Transverse colon (tissue), 4 donors: ENCODE measurements at places on chromosomes 13 and 19.

- DNase-seq: no peak
These were observed 6.9 kb downstream of the SYDE1 start for GRCh38 chr19:15114153-15114540.

- DNase-seq: peak; percentile 26
These were observed 2.7 kb downstream of the VSTM2B start for GRCh38 chr19:29528350-29528945.

- no peak for DNase-seq
These were observed 110.4 kb upstream of the TSC22D1 start for GRCh38 chr13:44686531-44686934.

DNA sequence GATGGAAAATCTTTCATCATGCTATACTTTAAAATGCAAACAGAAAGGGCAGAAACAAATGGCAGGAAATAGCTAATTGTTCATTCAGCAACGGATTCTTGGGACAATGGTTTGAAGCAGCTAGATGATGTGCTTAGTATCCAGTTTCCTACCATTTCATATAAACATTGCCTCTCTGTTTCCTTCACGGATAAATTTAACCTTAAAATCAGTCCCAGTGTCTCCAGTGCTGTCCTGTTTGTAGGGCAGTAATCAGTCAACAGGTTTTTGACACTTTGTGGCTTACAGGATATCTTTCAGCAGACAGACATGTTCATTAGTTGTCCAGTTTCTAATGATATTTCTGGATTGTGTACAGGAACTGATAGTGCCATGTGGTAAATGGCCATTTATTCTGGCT, 24.7 kb upstream of the RB1 start:
- no peak for DNase-seq

- no peak for DNase-seq
These were observed 79.2 kb downstream of the UBL3 start for GRCh38 chr13:29771247-29771646.

- DNase-seq: no peak
These were observed 7.8 kb downstream of the TMIGD2 start for GRCh38 chr19:4294389-4294788.

- DNase-seq: no peak
These were observed 62.9 kb upstream of the MCF2L start for GRCh38 chr13:112905990-112906641.

GRCh38 chr13:23696610-23697009, 126.4 kb downstream of the TNFRSF19 start:
- no peak for DNase-seq

- peak; percentile 43 for DNase-seq
These were observed at the start of gene CNOT3 for GRCh38 chr19:54137699-54138488. TSS of gene CNOT3 (plus strand) at chr19:54137762. CDS start at chr19:54142979, 5,217 bp downstream.

DNA sequence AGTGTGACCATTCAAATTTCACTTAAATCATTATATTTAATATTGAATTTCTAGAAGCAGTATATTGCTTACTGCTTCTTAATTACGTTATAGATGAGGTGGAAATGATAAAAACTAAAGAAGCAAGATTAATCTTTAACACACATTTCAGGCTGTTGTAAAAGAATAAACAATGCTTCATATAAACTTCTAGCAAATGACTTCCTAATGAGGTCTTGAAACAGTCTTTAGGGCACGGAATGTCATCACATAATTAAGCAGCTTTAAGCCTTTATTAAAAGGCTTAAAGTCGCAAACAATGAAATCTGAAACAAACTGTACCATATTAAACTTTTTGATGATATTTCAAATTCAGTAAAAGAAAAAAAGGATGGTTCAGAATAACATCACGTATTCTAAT, 1.9 kb downstream of the SLITRK6 start:
- DNase-seq: no peak

- no peak for DNase-seq
These were observed 136.7 kb upstream of the TMTC4 start for GRCh38 chr13:100811024-100811865.

DNA sequence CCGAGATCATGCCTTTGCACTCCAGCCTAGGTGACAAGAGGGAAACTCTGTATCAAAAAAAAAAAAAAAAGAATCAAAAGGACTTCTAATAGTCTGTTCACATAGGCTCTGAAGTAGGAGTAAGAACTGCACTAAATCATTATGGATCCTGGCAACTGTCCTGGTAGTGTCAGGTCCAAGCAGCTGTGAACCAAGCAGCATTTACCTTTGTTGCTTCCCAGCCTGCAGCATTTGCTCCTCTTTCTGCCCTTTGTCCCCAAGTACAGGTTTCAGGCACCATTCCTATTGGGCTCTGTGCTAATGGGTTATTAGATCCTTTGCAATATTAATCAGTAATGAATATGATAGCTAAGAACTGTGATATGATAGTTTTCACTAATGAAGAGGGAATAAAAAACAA, 77.4 kb upstream of the NBEA start:
- DNase-seq: no peak

GRCh38 chr13:47832458-47832972, 168.6 kb downstream of the SUCLA2 start:
- no peak for DNase-seq

DNA sequence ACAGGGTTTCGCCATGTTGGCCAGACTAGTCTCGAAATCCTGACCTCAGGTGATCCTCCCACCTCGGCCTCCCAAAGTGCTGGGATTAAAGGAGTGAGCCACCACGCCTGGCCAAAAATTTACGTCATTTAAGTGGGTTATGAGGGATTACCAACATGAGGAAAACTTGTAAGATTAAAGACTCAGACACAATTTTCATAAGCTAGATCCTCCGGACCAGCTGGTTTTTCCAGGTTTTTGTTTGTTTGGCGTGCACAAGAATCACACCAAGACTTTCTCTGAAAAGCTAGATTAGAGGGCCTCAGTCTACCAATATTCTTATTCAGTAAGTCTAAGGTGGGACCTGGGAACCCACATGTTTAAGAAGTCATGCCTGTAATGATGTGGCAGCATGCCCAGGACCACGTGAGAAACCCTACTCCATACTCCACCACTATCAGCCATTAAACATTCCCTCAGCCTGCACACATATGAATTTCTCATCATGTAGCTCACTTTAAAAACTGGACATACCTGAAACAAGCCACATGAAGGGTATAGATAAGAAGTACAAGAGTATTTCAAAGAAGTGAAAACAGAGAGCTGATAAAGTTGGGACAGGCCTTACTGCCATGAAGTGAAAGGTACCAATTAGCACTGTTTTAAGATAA, 25.7 kb downstream of the DIAPH3 start:
- no peak for DNase-seq

GRCh38 chr13:62387647-62388046, 972.0 kb upstream of the PCDH20 start:
- DNase-seq: no peak

DNA sequence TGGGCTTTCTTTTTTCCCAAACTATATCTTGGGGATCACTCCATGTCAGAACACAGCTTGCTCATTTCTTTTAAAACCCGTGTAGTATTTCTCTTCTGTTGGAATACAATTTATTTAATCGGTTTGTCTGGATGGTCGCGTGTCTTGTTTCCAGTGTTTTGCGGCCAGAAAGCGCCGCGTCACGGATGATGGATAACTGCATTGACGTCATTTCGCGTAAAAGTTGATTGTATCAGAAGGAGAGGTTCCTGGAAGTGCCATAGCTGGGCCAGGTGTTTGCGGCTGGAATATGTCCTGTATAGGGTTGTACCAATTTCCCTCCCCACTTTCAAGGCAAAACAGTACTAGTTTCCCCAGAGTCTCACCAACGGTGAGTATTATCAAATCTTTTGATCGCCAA, 9.7 kb downstream of the ACTL9 start:
- DNase-seq: no peak

DNA sequence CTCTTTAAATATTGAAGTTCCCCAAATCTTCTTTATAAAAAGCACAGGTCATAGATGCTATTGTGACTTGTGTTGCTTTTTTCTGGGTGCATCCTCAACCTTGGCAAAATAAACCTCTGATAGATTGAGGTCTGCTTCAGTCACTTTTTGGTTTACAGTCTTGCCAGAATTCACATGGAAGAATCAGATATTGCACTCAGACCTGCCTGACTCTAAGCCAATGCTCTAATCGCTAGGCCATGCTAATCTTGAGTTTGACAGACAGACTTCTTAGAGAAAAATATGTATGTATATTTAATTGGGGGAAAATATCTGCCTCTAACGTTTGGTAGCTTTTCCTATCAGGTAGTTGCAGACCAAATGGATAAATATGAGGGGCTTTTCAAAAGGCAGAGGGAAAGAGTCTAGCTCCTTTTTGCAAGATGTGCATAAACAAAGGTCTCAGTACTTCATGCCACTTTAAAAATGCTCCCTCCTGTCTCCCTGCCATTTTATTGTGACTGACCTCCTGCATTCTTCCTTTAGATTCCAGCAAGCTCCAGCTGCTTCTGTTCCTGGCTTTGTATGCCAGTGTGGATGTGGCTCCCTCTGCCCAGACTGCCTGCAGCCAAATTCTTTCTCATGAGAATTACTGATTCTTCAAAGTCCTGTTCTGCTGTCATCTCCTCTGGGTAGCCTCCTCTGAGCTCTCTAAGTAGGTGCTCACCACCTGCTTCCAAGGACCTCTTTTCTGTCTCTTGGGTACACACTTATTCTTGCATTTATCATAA, 42.4 kb upstream of the RFC3 start:
- DNase-seq: no peak

GRCh38 chr19:58434217-58434616, 5.7 kb downstream of the ZNF132 start:
- no peak for DNase-seq

DNA sequence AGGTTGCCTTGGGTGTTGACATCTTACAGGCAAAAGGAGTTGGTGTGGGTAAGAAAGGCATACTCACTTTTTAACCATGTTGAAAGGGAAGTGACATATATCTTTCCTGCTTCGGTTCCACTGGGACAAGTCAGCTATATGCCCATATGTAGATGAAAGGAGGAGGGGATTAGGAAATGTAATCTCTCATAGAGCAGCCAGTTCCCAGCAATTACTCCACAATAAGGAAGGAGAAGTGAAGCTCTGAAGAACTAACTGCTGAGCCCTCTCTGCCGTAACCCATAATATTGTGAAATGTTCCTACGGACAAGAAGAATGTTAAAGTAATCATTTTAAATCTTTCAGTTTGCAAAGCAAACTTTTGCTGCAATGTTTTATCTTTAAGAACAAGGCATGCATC, 82.2 kb downstream of the EDNRB start:
- no peak for DNase-seq

- no peak for DNase-seq
These were observed 733 bp upstream of the ENOX1 start for GRCh38 chr13:43787518-43787891.

DNA sequence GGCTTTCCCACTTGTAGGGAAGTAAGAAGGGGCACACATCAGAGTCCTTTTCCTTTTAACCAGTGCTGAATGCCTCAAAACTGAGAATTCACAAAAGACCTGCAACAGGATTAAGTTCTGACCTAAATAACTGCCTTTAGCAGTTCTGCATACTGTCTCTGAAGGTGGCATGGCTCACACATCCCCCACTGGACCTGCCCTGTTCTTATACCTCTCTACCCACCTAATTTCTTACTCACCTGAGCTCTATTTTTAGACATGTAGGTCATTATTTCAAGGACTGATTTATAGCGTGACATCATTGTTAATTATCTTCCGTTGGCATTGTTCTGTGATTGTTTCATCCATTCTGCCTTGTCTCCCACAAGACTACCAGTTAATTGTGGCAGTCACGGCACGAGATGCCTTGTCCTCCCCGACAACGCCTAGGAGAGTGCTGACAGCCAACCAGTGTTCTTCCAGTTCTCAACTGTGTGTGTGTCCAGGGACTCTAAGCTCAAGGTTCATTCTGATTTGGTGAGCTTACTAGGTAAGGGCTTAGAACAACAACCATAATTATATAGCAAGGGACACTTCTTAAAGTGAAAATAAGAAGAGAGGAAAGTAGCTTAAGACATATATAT, 27.1 kb upstream of the UBL3 start:
- peak; percentile 63 for DNase-seq

DNA sequence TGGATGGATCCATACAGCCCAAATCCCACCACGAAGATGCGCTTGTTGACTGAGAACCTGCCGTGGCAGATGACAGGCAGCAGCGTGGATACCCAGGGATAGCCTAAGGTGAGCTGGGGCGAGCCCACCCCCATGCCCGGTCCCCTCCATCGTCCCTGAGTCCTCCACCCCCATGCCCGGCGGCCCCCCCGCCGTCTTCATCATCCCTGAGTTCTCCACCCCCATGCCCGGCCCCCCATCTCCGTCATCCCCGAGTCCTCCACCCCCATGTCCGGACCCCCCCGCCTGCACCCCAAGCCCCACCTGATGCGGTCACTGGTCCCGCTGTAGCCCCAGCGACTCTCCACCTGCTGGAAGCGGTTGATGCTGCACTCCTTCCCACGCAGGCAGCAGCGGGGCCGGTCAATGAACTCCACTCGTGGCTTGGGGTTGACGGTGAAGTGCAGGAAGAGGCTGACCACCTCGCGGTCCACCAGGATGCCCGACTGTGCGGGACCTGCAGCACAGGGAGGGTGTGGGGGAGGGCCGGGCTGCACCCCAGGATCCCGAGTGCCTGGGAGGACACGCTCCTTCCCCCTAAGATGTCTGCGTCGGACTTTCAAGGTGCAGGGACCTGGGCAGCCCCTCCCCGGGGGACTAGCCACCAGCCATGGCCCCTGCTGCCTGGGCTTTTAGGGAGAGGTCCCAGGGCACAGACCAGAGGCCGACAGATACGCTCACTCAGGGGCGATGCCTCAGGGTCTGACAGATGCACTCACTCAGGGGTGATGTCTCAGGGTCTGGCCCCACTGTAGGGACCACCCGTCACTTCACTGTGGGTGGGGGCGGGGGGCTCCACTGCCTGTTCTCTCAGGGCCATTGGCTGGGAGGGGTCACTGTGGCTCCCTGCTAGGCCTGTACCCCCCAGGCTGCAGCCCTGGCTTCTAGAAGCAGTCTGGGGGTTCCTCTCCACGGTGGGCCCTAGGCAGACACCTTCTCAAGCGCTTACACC, 28.0 kb downstream of the BTBD2 start:
- no peak for DNase-seq

DNA sequence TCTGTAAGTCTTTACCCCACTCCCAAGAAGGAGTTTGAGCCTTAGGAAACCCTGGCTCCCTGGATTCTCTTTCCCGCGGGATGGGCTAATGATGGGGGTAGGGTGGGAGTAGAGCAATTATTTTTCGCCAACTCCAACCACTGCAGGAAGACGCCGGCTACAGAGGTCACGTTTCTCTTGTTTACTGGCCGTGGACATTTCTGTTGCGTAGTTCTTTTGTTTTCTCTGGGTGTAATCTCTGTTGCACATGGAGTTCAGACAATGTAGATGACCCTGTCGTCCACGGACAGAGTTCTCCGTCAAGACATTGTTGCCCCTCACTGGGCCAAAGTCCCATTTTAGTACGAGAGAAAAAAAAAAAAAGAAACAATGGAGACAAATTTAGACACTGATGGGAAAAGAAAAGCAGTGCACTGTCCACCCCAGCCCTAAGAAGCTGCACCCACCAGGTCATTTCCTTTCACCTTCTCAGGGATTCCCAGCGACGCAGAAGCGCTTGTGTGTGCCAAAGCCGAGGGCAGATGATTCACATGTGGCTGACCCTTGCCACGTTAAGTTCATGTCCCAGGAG, 133.9 kb upstream of the ARGLU1 start:
- DNase-seq: no peak

- peak; percentile 80 for DNase-seq
These were observed 6.0 kb downstream of the EHD2 start for GRCh38 chr19:47719047-47719859.
